Astrocyte of the spinal cord (primary cell): ENCODE measurements at places on chromosomes 5 and 9.

- DNase-seq = no peak
These were observed 374.9 kb upstream of the TRPC7 start for GRCh38 chr5:136740228-136740627.

- no peak for DNase-seq
These were observed 87.3 kb downstream of the NTNG2 start for GRCh38 chr9:132249123-132249522.

DNA sequence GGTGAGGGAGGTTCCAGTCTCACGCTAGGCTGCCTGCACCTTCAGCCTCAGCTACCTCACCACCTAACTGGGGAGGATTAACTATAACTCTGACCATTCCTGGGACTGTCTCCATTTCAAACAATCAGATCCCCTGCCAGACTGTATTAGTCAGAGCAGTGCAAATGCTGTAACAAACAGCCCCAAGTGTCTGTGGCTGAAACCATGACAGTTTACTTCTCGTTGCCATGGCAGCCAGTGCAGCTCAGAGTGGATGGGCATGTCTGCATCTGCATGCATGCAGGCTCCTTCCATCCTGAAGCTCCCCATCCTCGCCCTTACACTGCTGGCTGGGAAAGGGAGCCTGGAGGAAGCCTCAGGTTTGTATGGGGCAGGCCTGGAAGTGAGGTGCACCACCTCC, 86.7 kb downstream of the KCNIP1 start:
- no peak for DNase-seq

- no peak for DNase-seq
These were observed 15.0 kb downstream of the AGTPBP1 start for GRCh38 chr9:85726737-85727136.

GRCh38 chr9:17824191-17824590, 245.3 kb downstream of the SH3GL2 start:
- DNase-seq = no peak

GRCh38 chr9:104025104-104025503, 69.0 kb upstream of the SMC2 start:
- DNase-seq = no peak

- DNase-seq = no peak
These were observed 171.4 kb downstream of the GRIA1 start for GRCh38 chr5:153661897-153662296.

- no peak for DNase-seq
These were observed 33.8 kb downstream of the FANCC start for GRCh38 chr9:95283673-95284072.

GRCh38 chr5:170327829-170328228, 30.3 kb upstream of the LCP2 start:
- DNase-seq = no peak

DNA sequence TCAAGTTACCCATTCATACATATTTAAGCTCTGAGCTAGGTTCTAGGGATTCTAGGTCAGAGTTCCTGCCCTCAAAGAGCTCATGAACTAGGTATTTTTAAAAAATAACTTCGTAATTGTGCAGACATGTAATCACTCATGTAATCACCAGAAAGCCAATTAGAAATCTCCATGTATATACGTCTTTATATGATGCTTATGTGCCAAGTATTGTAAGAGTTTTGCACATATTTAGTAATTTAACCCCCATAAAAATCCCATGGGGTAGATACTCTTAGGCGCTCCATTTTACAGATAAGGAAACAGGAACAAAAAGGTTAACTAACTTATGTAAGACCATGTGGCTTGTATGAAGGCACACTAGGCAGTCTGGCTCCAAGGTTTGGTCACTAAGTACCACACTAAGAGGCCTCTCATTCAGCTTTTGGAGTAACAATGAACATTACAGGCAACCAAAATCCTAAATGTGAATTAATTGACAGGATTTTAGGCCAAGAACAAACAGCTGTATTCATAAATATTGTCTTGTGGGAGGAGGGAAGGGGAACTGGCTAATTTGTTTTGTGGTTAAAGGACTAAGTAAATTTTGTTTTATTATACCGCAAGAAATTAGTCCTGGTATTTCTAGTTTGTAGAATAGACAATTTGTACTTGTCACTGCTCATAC, 1.7 kb upstream of the OTULINL start:
- DNase-seq = no peak

DNA sequence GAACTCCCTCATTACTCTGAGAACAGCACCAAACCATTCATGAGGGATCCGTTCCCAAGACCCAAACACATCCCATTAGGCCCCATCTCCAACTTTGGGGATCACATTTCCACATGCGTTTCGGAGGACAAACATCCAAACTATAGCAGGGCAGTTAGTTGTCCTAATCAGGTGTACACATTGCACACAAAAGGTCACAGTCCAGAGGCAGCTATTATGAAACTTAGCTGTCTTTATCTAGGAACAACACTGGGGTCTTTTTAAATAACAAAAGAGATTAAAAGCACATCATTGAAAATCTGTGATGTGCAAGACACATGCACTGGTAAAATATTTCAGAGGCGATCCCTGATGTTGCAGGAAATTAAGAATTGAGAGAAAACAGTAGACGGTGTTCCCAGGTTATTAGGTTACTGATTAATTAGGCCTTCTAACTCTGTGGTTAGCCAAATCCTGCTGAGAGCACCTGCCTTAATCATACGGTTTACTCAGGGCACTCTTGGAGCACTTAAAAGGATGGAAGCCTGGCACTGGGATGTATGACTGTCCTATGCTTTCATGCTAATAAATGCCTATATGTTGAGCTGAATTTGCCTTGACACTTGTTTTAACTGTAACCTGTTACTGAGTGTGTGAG, 1574.5 kb upstream of the WWC1 start:
- DNase-seq = no peak

GRCh38 chr9:84317563-84317962, 23.0 kb downstream of the SLC28A3 start:
- DNase-seq = no peak

DNA sequence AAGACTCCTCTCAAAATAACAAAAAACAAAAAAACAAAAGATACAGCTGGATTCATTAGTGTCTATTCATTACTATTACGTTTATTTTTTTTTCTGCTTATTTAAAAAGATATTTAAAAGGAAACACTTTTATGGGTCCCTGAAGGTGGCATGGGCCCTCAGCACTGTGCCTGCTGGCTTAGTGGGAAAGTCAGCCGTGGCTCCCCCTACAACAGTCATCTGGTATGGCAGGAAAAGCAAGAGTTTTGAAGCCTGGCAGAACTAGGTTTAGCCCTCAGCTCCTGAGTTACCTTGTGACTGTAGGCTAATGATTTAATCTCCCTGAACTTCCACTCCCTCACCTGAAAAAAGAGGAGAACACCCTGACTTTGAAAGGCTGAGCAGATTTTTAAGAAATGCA, 135.6 kb downstream of the GOLPH3 start:
- DNase-seq = no peak
